Memory B cell (primary cell): ENCODE measurements at places on chromosomes 11 and 22.

DNA sequence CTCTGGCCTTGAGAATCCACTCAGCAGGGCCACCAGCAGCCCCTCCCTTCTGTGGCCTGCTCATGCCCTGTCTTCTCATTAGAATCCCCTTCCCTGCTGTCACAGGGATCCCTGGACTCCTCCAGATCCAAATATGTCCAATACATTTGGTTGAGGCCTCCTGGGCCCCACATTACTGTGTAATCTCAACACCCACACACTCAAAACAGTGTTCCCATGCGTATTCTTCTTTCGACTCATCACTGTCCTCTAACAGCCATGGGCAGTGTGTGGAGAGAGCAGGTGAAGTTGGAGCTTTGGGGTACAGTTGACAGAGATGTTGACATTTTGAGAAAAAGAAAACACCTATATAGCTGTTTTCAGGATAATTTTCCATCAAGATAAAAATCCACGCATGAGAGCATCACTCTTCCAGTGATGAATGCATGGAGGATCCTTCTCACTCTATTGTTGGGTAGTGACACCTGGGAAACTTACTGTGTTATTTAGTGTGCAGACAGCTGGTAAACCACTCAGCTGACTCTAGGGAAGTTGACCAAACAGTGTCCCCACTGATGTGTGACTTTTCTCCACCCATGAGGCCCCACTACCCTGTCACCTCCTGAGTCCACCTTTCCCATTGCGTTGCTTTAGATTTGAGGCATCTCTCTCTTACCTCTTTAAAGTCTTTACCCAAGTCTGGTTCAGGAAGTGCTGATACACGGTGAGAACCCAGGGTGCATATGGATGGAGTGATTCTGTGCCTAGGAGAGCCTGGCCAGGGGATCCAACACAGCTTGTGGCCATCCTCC is 28.7 kb upstream of the VPREB1 start:
- DNase-seq: no peak

DNA sequence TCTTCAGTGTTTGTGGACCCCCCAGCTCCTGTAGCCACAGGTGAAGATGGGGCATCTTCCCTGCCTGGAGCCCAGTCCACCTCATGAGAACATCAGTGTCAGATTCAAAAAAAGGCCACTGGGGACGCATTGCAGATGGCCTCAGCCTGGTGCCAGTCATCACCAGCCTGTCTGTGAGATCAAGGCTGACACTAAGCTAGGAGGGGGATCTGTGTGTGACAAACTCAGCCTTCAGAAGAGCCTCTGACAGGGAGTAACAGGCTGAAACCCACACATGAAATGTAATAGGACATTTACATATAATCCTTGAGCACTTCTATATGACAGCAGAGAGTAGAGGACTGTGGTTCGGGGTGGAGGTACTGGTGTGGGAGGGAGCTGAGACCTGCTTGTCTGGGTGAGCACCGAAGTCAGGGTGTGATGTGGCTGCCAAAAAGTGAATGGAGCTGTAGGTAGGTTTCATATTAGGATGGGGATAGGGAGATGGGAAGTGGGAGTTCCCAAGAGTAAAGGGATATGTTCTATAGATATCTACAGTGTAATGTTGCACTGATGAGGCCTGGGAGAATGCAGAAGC is 20.5 kb upstream of the CCDC134 start:
- DNase-seq: no peak

GRCh38 chr11:44990665-44991064 is 40.0 kb upstream of the TP53I11 start:
- DNase-seq: no peak

DNA sequence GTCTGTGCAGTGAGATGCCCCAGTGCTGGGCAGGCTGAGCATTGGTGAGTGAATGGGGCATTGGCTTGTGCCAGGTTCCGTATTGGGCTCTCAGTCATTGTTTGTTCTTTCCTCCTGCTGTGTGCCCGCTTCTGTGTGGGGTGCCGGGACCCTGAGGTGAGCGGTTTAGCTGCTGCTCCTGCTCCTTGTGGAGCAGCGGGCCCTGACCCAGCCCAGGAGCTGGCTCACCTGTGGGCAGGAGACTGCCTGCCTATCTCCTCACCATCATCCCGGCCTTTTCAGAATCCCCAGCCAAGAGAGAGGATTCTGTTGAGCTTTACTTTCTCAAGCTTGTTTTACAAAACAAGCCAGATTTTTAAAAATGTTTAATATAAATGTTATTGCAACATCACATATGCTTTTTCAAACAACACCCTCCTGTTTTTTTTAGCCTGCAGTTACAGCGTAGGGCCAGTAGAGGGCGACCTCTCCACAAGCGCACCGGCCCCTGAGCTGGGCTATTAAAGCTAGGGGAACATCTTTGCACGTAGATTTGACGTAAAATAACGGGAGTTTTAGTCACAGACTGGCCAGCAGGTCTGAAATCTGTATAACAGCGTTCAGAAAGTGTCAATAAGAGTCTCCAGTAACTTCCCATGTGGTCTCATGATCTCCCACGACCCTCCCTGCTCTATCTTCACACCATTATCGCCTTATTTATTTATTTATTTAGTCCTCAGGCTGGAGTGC is 25.1 kb upstream of the RELT start:
- peak; percentile 51 for DNase-seq

DNA sequence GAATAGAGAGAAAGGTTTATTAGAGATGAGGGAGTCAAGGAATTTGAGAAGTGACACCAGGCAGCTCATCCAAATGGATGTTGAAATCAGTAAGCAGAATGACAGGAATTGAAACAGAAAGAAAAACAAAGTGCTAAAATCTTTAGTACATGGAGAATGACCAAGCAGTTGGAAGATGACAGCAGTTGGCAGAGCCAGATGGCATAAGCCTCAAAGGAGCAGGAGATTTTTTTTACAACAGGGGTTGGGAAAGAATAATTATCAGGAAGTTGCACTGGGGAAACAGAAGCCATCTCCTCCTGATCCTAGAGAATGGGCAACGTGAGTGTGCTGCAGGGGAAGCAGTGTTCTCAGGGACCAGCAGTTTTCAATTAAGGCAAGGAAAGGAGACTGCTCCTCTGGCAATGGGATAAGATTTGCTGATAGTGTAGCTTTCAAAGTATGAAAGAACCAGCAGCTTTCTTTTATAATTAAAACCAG is 28.9 kb downstream of the RAB39A start:
- no peak for DNase-seq

GRCh38 chr22:42114721-42115120 is 15.9 kb downstream of the CYP2D6 start:
- DNase-seq: no peak

GRCh38 chr11:118401880-118402590 is 629 bp downstream of the ATP5MG start:
- DNase-seq: no peak

- DNase-seq: no peak
Observed at GRCh38 chr22:24001314-24001713, 3.9 kb downstream of the GSTT4 start.

DNA sequence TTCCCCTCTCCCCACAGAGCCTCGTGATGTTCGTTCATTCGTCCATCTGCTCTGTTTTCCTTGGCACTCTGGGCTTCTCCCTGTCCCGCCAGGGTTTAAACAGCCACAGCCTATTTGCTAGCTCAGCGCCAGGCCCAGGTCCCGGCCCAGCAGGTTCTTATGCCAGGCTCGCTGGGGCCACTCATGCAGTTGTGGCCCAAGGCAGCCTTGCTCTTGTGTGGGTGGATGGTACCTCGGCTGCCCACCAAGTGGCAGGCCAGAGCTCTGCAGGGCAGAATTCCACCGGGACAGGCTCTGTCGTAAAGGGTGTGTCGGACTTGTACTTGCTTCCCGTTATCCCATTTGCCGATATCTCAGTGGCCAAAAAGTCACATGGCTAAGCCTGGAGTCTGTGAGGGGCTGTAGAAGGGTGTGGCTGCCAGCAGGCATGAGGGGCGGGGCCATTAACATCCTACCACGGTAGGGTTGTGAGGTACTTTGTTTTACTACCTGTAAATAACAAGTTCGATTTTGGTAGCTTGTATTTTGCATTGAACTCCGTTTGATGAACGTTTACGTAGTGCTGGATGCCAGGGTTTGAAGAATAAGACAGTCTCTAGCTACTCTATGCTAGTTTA is 7.9 kb downstream of the FAM118A start:
- DNase-seq: no peak

DNA sequence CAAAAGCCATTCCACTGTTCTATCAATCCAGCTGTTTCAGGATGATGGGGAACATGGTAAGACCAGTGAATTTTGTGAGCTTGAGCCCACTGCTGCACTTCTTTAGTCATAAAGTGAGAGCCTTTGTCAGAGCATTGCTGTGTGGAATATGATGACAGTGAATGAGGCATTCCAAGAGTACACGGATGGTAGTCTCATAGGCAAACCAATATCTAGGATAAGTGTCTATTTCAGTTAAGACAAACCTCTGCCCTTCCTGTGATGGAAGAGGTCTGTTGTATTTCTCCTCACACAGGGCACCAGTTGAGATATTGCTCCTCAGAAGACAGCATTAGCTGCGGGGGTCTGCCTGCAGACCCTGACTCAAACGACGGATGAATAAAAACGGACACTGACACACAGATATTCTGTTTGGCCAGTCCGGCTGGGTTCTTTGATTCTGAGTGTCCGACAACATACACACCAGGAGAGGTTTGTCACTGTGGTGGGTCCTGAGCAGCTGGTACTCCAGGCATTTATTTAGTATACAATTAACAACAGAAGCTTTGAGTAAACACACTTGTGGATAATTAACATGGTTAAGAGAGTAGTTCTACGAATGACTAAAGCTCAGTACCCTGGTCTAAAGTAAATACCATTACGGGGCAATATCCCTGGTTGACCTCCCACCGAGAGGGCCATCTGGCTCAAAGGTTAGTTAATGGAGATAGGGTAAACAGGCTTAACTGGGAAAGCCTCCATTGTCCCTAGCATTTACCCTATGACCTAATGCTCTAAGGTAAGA is 121.7 kb downstream of the ZNF280B start:
- DNase-seq: no peak

GRCh38 chr11:95508219-95508890 is 277.4 kb upstream of the SESN3 start:
- no peak for DNase-seq

DNA sequence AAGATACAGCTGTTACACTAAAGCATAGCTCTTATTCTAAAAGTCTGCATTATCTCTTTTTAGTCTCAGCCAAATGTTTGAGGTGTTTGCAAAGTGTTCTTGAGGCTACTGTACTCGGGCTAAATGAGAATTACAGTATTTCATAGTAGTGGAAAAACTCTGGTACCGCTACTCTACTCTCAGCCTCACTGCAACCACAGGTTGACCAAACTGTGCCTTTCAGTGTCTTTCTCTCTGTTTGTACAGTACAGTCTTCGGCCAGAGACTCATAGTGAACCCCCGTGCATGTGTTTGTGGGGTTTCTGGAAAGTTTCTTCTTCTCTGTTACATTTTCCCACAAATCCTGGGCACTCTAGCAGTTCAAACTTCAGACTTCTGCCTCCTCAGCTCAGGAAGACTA is 7.4 kb upstream of the LUZP2 start:
- DNase-seq: no peak

GRCh38 chr11:95790933-95791708 is 823 bp downstream of the CEP57 start:
- no peak for DNase-seq

GRCh38 chr11:5611627-5612026 is 13.2 kb upstream of the TRIM34 start:
- no peak for DNase-seq

GRCh38 chr11:115893461-115894099 is 389.4 kb upstream of the CADM1 start:
- DNase-seq: no peak

- DNase-seq: no peak
Observed at GRCh38 chr11:104944076-104944475, 24.3 kb downstream of the CASP4 start.

- DNase-seq: no peak
Observed at GRCh38 chr11:135073381-135073780, 661.3 kb upstream of the B3GAT1 start.

GRCh38 chr22:31789803-31790202 is 36.0 kb downstream of the DEPDC5 start:
- no peak for DNase-seq

- DNase-seq: no peak
Observed at GRCh38 chr22:48798281-48799226, 1029.1 kb downstream of the BRD1 start.

- no peak for DNase-seq
Observed at GRCh38 chr22:49789289-49790141, 38.2 kb downstream of the BRD1 start.

DNA sequence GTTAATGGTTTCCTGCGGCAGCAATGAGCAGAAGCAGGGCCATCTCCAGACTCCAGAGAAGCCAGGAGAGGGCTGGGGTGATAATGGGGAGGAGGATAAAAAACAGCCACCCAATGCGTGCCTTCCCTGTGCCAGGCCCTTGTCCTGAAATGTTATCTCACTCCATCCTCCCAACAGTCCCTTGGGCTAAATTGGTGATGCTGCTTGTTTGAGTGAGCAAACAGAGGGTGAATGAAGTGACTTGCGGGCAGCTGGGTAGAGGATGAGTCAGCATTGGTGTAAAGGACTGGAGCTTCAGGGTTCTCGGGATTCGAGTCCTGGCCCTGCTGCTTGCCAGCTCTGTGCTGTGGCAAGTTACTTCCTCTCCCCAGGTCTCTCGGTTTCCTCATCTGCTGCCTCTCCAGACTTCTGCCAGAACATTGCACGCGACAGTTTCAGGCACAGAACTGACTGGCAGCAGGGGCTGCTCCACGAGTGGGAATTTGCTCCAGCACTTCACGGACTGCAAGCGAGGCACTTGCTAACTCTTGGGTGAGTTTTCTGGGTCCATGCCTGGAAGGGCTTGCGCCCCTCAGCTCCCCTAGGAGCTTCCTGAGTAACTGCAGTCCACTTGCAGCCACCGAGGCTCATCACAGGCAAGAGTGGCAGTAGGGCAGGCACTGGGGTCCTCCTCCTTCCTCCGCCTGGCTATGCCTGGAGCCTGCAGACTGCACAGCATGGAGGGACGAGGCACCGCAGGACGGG is at the start of gene P2RY6:
P2RY6 (plus strand) TSS at position 403 of the 744 bp plus-strand sequence. CDS start 24,181 bp downstream, outside the sequence.
- DNase-seq: no peak

DNA sequence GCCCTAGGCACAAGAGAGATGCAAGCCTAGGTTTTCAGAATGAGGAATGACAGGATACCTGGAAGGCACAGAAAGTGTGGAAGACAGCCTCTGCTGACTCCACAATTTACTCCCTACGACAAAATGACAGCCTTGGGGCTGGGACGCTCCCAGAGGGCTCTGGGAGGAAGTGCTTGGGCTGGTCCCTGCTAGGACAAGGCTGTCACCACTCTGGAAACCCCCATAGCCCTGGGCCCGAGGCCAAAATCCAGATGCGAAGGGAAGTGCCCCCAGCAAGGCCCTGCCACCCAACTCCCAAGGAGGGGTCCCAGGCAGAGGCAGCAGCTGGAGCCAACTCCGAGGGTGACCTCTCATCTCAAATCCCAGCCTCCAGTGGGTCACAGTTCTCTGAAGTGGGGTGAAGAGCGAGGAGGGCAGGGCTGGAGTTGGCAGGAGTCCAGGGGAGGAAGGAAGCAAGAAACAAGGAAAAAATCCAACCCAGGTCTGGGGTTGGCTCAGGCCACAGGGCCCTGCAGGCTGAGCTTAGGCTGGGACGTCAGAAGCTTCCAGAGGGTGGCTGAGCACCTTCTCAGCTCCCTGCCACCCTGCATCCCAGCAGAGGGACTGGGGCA is 6.3 kb upstream of the CDC42EP2 start:
- DNase-seq: no peak

GRCh38 chr11:77444261-77444660 is 29.6 kb downstream of the PAK1 start:
- no peak for DNase-seq
